Stimulated activated CD4-positive, alpha-beta T cell treated with anti-CD3 and anti-CD28 coated beads, Interleukin-1b, Interleukin-23, amount 100 ng/mL, for 24 hours (primary cell): ENCODE measurements at places on chromosomes 5 and 9.

DNA sequence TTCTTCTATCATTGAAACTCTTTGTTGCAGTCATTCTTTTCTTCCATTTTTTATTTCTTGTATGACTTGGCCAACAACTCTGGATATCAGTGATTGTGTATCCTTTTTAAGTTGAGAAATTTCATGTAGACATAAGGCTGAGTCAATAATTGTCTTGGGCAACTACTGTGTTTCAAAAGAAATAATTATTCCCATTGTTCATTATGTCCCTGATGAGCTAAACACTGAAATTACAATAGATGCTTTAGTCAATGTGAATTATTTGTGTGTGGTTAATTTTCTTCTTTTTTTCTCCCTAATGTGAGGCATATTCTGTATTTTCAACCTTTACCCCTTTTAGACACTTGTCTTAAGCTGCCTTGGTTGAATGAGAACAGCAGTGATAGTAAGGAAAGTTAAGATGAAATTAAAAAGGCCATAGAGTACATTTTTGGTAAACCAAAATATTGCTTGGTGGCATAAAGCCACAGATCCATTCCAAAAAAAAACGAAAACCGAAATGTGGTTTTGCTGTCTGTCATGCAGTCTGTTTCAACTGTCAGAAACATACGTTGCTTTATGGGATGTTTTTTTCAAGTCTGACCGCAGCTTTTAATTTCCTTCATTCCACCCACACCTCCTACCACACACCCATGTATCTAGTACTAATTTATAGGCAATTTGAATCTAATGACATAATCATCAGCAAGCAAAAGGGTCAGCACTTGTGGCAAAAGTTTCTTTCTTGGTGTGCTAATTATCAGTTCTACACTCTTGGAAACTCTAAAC, 21.1 kb downstream of the TLE4 start:
- no peak for DNase-seq

DNA sequence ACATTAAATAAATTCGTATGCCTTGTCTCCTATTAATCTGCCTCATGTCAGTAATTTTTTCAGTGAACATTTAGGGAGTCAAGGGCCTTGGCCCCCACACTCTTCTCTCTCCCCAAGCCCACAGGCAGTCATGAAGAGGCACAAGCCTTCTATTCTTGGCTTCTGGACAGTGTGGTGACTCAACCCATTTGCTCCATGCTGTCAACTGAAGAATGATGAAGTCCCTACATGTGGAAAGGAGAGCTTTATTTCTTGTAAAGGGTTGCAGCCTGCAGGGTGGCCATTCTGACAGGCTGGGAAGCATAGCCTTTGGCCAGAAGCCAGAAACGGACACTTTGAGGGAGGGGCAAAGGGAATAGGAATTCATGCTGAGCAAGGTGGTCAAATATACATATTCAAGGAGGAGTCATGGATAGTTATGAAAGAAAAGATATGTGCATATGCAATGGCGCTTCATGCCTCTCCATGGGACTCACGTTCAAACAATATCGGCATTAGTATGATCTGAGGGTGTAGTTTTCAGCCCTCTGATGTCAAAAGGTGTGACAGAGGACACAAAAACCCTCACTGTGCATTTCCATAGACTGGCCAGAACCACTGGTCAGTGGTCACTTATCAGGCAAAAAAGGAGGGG, 31.3 kb downstream of the ANKRA2 start:
- DNase-seq: no peak

DNA sequence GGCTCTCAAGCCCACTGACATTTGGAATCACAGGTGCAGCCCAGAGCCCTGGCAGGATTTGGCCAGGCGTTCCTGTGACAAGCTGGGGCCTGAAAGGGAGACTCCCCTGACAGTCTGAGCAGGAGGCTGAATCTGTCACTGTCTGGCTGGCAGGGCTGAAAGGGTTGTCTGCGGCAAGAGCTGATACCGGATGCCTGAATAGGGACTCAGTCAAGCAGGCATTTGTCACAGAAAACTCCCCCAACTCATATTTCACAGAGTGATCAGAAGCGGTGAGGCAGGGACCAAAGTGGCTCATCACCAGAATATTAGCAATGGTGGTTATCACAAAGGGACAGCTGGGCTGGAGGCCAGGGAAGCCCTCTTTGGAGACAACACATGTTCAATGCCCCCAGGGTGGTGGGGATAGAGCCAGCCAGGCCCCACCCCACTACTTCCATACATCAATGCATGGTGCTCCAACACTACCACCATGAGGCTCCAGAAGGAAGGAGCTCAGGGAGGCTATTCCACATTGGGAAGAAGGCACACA, 295.5 kb downstream of the DTWD2 start:
- no peak for DNase-seq

DNA sequence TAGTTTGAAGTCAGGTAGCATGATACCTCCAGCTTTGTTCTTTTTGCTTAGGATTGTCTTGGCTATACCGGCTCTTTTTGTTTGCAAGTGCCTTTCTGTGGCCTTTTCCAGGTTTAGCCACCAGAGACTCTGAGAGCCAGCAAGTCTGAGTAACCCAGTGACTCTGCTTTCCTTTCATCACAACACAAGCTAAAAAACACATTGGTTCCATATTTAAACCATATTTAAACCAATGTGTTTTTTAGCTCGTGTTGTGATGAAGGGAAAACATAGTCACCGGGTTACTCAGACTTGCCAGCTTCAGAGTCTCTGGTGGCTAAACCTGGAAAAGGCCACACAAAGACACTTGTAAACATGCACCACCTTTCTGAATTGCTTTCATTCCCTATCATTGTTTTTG, 493.3 kb downstream of the NTRK2 start:
- no peak for DNase-seq

DNA sequence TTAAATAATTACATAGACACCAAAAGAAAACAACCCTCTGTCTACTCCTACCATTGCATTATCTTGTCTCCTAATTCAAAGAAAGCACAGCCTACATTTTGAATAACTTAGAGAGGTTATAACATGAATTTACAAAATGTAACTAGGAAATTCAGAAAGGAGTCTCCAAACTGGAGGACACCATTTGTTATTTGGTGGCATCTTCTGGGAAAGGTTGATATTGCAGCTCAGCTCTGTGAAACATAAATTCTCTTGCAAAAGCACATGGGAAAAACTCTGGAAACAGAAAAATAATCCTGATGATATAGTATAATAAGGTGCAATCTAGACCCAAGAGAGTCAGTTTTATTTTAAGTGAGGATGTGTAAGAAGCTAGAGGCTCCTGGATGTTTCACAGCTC, 215.3 kb downstream of the MLLT3 start:
- DNase-seq: no peak

DNA sequence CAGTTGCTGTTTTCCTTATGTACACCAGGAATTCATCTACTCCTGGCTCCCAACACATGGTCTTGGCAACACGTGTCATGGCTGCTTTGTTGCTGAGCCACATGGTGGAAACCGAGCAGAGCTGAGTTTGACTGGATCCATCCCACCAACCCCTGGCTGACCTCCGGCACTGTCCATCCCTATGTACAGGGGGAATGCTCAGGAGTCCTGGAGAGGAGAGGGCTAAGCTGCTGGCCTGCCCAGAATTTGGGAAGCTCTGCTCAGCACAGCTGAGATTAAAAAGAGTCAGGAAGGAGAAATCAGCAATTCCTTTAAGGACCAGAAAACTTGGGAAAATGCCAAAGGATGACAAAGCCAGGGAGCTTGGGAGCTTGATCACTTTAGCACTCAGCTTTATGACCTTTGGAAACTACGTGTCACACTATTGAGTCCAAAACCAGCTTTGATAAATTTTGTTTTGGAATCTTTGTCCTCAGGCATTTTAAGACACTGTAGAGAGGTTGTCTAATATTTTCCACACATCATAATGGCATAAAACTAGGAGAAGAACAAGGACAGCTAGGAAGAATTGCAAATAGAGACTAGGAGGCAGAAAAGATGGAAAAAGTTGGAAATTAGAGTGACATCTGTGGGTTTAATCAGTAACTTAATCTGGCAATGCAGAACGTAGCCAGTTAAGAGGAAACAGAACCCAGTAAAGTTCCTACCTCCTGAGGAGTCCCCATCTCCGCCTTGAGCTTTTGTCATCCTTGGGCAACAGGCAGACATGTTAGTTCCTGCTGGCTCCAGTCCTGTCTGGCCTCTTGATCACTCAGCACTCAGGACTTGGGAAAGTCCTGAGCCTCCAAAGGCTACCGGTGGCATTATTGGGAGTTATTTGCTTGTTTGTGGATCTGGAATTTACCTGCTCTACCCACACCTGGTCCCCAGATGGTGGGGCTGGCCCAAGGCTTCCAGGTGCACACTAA, 62.5 kb upstream of the PLPP1 start:
- DNase-seq: no peak

DNA sequence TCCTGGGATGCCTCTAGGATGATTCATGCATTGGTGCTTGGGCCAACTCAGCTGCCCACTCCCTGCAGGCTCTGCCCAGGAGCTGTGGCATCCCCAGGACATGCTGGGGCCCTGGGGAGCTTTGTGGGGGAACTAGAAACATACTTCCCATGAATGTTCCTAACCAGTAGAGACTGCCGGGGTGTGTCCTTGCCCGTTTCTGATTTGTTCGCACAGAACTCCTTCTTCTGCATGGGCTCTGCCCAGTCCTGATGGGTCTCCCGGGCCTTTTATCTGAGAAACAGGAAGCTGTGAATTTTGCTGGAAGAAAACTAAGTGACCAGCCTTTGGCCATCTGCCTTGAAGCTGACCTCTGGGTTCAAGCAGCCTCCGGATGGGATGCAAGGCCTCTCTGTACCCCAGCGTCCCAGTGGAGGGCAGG, 71.6 kb upstream of the RNU6ATAC start:
- no peak for DNase-seq

- DNase-seq: no peak
These were observed 35.1 kb downstream of the DMXL1 start for GRCh38 chr5:119105971-119106370.

- no peak for DNase-seq
These were observed 5.3 kb upstream of the FANCG start for GRCh38 chr9:35085078-35085477.

GRCh38 chr9:71524516-71524915, 243.8 kb downstream of the CEMIP2 start:
- no peak for DNase-seq

- no peak for DNase-seq
These were observed 60.3 kb downstream of the ZNF354C start for GRCh38 chr5:179120421-179120861.

DNA sequence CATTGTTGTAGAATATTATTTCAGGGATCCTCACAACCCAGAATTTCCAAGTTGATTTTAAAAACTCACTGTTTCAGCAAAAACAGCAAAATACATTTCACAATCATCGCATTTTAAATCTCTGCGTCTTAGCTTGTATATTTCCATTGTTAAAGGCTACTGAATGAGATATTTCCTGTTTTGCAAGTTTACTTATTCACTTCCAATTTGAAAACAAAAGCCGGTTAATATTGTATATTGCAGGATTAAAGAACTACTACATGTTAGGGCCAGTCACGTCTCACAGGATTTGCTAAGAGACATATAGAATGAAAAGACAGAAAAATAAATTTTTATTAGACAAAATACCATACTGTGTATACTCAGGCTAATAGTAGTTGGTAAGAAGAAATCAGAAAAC, 395.9 kb upstream of the CDH9 start:
- DNase-seq: no peak

- no peak for DNase-seq
These were observed 17.0 kb upstream of the LCP2 start for GRCh38 chr5:170314541-170315095.

DNA sequence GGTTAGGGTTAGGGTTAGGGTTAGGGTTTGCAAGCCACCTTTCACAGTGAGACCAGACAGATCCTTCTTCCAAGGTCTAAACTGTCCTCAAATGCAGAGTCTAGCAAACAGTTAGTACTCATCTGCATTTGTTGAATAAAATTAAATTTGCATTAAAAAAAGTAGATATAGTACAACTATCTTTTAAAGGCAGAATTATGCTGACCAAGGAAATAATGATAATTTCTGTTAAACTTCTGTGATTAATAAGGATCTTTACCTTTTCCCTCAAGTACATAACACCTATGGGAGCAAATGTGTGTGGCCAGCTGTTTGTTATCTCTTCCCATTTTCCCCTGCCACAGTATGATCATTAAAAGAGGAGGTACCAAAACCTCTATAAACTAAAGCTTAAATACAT, 19.8 kb downstream of the PUM3 start:
- DNase-seq: no peak

GRCh38 chr5:115321309-115321708, 24.9 kb upstream of the CCDC112 start:
- DNase-seq: no peak

DNA sequence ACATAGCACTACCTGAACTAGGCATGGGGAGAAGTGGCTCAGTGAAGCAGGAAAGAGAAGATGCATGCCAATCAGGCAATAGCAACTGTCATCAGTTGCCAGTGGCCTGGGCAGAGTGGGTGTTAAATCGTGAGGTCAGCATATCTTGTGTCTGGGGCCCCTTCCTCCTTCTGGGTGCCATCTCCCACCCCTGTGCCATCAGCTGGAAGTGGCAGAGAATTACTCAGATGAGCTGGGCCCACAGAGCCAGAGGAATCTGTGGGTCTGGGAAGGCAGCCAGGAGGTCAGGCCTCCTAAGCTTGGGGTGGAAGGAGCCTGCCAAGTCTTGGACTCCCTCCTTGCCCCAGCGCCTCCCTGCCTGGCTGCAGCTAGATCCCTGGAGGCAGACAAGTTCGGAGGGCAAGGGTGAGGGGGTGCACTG, 66.5 kb downstream of the GALNT12 start:
- no peak for DNase-seq

DNA sequence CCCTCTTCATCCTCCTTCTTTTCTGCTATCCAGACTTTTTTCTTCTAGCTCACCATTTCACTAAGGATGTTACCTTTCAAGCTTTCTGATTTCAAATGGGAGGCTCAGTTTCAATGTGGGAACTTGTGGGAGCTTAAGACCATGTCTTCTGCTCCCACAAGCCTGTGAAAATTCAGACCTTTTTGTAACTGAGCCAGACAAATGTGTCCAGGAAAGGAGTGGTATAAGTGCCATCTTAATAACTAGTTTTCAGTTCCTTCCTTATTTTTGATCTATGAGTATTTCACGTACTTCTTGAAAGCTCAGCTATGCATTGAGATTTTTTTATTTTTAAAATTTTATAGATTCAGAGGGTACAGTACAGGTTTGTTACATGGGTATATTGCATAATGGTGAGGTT, 4.6 kb upstream of the ERCC6L2 start:
- DNase-seq: no peak

- DNase-seq: no peak
These were observed 31.5 kb downstream of the MLANA start for GRCh38 chr9:5922192-5922591.

- DNase-seq: no peak
These were observed 246.5 kb downstream of the PCSK5 start for GRCh38 chr9:76136986-76137385.

- no peak for DNase-seq
These were observed 570.6 kb downstream of the EFNA5 start for GRCh38 chr5:107100121-107100520.

GRCh38 chr5:59327191-59327980, 566.1 kb downstream of the PDE4D start:
- DNase-seq: no peak

DNA sequence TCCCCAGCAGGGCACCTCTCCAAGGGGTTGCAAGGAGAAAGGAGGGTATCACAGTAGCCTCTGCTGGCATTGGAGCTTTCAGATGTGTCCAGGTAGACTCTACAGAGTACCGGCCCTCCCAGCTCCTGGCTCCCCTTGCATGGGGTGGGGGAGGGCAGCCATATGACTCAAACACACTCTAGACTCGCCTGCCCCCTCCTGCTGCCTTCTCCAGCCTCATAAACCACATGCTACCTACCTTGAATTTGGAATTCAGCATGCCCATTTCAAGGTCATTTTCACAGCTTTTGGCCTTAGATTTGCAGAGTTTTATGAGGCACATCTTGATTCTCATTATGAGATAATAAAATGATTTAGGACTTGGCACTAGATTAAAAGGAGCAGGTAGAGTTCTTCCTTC, 32.8 kb upstream of the SMIM32 start:
- no peak for DNase-seq
